ENCODE measurements at places on chromosomes 11 and 22.

GRCh38 chr11:134524201-134524600 is 112.2 kb upstream of the B3GAT1 start:
- no peak for DNase-seq

DNA sequence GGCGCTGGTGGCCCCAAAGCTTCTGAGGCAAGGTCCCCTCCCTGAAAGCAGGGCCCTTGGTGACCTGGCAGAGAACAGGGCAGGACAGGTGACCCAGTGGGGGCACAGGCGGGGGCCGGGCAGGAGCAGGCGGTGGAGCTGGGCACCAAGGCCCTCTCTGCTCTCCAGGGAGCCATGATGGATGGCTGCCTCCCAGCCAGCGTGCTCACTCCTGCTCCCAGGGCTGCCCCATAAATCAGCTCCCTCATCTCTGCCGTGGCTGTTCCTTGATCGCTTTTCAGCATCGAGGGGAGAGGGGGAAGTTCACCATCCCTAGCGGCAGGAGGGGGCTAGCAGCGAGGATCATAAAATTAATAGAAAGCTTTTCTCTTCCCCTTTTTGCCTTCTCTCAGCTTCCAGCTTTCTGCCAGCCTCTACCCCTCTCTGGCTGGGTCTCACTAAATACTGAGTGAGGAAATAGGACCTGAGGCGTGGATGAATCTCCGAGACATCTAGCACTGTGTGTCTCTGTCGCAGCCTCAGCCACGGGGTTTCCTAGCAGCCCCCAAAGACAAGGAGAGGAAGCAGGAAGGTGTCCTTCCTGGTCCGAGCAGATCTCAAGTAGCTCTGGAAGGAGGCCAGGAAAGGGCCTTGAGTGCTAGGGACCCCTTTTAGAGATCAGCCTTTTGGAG is 22.2 kb upstream of the ELFN2 start:
- no peak for DNase-seq

GRCh38 chr11:62976109-62976508 is 8.7 kb downstream of the SLC22A6 start:
- peak; percentile 24 for DNase-seq

- DNase-seq, result no peak
Measured at GRCh38 chr11:94199136-94200130, 70.8 kb downstream of the PANX1 start.

DNA sequence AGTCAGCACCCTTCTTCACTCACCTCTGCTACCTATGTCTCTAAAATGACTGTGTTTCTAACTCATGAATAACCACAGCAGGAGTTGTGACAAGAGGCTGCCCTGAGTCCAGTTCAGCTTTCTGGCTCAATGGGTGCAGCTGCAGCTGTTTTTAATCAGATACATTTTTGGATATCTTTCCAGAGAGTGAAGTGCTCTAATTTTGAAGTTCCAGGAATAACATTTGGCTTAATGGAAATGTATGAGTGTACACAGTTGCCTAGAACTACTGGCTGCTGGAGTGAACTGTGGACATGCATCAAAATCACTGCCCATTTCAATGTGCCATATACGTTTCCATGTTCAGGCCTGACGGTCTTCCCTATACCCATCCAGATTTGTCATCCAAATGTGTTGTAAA is 769.5 kb upstream of the ANO3 start:
- no peak for DNase-seq

GRCh38 chr11:32002311-32002710 is 88.6 kb upstream of the RCN1 start:
- DNase-seq, result no peak

DNA sequence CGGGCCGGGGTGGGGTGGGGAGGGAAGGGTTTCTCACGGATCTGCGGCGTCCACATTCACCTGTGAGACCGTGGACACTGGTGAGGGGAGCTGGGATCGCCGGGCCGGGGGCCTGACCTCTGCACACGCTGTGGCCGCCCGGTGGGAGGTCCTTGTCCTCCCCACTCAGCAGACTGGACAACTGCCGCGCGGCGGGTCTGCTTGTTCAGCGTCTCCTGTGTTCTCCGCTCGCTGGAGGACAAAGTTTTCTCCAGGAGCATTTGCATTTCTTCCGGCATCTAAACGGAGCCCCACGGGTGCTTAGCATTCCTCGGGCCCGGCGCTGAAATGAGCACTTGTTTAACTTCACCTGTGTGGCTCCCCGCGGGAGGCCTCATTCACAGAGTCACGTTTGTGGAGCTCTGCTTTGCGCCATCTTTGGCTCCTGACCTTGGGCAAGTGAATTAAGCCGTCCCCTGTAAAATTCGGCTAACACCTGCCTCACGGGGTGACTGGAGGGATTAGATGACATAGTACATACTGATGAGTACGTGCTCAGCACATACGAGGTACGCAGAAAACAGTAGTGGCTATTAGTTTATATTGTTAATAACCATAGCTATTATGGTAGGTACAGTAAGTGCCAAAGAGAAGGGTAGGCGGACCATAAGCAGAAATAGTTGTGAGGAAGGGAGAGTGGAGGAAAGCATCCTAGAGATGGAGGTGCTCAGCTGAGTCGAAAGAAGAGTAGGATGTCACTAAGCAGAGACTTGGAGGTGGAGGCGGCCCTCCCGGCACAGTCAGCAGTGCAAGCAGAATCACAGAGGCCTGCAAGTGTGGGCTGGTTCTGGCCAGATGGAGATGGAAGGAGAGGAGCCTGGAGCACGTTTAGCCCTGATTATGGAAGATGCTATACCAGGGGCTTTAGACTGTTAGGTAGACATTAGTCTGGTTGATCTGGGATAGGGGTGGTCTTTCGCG is 885 bp downstream of the TRMU start:
- peak; percentile 45 for DNase-seq

- peak; percentile 55 for DNase-seq
Measured at GRCh38 chr11:30143098-30143705, 87.6 kb upstream of the FSHB start.

DNA sequence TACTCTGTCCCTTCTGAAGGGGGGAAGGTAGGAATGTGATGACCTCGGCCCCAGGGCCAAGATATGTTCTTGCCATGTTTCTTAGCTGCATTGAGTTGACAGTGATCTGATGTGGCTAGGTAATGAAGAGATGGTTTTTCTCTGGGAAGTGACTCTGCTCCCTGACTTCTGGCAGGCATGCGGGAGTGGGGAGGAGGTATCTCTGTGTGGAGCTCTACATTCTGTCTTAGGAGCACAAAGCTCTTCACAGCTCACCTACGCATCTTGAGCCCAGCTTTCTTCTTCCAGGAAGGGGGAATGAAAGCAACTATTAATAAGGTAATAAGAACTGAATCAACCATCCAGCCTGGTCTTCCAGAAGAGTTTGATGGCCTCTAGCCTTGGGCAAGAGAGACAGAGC is 241.0 kb downstream of the ST3GAL4 start:
- no peak for DNase-seq

DNA sequence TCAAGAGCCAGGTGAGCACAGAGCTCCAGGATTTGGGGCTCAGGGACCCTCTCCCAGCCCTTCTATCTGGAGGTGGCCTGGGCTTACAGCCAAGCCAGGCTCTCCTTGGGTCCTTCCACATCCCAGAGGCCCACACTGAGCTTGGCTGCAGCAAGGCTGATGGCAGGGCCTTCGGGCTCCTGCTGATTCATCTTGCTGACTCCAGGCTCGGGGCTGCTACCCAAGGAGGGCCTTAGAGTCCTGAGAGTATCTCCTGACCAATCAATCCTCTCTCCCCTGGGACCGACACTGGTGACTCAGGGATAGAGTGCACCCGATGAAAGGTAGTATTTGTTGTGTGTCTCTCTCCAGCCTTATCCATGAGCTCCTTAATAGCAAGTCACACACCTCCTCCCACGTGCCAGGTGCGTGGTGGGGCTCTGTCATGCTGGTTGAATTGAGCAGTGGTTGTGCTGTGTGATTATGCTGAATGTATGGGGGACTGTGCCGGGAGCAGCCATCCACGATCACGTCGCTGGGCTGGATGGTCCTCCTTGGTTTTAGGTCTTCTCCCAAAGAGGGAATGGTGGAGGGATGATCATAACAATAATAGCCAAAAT is 62.3 kb downstream of the GRIK4 start:
- no peak for DNase-seq

GRCh38 chr11:131865860-131866259 is 495.4 kb downstream of the NTM start:
- no peak for DNase-seq

GRCh38 chr11:75667831-75668450 is 897 bp downstream of the MAP6 start:
- peak; percentile 21 for DNase-seq

DNA sequence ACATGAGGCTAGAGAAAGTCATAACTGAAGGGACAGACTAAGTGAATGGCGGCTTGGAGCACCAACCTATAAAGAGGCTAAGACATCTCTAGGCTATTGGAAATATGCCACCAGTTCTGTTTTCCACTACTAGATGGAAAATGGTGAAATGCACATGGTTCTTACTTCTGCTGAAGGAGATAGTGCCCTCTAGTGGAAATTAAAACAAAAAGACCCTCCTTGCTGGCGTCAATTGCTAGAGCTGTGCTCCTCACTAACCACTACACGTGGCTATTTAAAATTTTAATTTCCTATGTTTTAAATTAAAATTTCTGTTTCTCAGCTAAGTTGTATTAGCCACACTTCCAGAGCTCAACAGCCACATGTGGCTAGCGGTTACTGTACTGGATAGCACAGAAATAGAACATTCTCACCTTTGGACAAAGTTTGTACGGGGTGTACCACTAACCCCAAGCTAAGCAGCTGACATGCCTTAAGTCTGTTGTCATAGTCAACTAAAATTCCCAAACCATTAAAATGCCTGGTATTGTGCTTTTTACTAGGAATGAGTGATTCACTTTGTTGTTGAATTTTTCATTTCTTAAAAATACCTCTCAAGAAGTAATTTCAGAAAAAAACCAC is 34.1 kb upstream of the CALCA start:
- peak; percentile 76 for DNase-seq

GRCh38 chr11:15148169-15148568 is 33.4 kb downstream of the INSC start:
- DNase-seq, result no peak

- DNase-seq, result peak; percentile 18
Measured at GRCh38 chr11:134578807-134579723, 167.0 kb upstream of the B3GAT1 start.

GRCh38 chr11:70134490-70134889 is 56.4 kb downstream of the ANO1 start:
- DNase-seq, result no peak

DNA sequence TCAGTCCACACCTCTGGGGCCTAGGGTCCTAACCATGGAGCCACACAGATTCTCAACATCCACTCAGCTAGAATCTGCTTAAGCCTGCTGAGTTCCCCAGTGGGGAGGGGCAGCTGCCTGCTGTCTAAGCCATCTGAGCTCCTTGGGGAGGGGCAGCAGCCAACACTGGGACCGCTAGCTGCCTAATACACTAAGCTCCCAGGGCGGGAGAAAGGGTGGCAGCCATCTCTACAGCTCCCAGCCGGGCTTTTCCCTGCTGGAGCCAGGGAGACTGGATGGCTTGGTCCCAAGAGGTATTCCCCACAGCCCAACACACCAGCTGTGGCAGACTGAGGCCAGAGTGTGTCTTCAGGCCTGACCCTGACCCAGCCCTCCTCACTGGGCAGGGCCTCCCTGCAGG is 217.3 kb upstream of the TMEM45B start:
- no peak for DNase-seq

- DNase-seq, result no peak
Measured at GRCh38 chr11:134132808-134133207, 63.9 kb downstream of the JAM3 start.

- DNase-seq, result no peak
Measured at GRCh38 chr11:129018991-129019390, 76.3 kb upstream of the TP53AIP1 start.

DNA sequence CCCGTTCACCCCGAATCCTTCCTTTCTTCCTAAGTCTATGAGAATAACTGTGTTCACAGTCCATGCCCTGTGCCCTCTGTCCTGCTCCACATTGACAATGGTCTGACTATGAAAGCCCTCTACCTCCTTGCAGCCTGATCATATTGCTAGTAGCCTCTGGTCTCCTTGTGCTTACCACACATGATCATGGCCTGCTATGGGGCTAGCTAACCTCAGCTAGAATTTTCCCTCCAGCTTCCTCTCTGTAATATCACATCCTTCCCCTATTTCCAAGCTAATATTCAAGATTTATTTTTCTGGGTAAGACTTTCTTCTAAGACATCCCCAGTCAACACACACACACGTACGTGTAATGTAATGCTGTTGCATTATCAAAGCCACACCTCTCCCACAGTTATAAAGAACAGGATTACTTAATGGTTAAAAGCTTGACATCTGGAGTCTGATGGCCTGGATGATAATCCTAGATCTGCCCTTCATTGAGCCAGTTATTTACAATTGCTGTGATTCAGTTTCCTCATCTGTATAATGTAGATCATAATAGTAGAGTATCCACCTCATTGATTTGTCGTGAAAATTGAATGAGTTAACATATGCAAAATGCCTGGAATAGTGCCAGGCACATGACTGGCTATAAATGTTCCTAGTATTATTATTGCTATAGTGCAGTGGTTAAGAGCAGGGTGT is 214.4 kb upstream of the BLID start:
- peak; percentile 18 for DNase-seq

DNA sequence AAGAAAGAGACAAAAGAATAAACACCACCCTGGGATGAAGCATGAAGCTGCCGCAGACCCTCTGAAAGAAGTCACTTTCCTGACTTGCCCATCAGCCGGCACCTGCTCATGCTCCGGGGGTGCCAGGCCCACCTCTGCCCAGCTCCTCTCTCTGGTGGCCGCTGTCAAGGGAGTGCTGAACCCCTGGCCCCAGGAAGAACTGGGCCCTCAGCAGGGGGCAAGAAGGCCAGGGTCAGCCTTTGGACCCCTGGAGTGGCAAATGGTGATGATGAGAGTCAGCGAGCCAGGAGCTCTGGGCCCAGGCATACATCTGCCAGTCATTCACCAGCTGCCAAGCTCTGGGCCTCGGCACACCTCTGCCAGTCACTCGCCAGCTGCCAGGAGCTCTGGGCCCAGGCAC is 17.4 kb downstream of the TTLL8 start:
- DNase-seq, result no peak

- no peak for DNase-seq
Measured at GRCh38 chr22:26891429-26891828, 234.0 kb downstream of the MIAT start.

DNA sequence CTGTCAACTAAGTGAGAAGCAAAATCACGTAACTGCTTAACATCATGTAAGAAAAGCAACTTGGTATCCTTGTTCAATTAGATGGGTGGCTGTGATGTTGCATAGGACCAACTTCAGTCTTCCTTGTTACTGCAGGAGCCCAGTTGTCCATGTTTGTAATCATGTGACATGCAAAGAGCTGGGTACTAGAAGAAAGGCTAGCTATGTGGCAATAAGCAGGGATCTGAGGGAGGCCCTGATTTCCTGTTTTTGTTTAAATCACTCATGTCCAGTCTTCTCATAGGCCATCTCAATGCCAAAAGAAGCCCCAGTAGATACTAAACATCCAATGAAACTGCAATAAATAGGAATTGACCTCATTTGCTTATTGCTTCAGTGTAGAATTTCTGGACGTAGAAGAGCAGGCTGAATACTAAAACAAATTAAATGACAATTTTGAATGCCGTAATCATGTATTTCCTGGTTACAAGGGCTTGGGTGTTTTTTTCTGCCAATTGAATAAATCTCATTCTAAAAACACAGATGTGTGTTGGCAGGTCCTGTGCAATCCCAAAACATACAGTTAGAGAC is 140.8 kb upstream of the ARHGAP20 start:
- no peak for DNase-seq
